A673 (cell line): ENCODE measurements at places on chromosomes 5 and 9. TPM values are rescaled to one million over a fixed set of nuclear protein-coding genes. Genes with fewer than 3 reads are reported as not detected.

The SPINK4 gene
- total RNA-seq, result not detected in 2 replicates

DNA sequence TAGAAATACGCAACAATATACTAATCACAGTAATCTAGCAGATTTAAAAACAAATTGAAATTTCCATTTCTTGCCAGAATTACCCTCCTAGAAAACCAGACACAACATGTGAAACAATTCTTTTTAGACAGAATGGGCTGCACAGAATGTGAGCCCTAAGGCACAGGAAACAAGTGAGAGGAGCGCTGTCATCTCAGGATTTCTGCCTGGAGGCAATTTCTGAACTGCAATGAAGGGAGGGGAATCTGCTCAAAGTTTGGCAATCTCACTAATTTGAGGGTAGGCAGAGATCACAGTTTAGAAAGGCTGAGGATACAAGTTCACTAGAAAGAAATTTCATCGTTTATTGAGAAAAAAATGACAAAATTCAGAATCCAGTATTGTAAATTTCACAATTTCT is 70.3 kb downstream of the INIP start:
- no peak overlapping the region for H3K4me3 ChIP-seq
- DNase-seq, result no peak
- H3K4me1 ChIP-seq, result no peaks in the 10 kb centered on the region
- H3K27ac ChIP-seq, result no peak overlapping the region
- H3K36me3 ChIP-seq, result peaks cover 21% of the 10 kb centered on the region
- no peaks in the 10 kb centered on the region for H3K27me3 ChIP-seq

- no peaks in the 10 kb centered on the region for H3K36me3 ChIP-seq
- no peaks in the 10 kb centered on the region for H3K27me3 ChIP-seq
- H3K4me1 ChIP-seq, result no peaks in the 10 kb centered on the region
- DNase-seq, result no peak
- H3K4me3 ChIP-seq, result no peak overlapping the region
- no peak overlapping the region for H3K27ac ChIP-seq
These were observed 3.6 kb downstream of the TMEM252 start for GRCh38 chr9:68536876-68537615.

The C5orf46 gene
- total RNA-seq, result not detected in 2 replicates
